ENCODE measurements at places on chromosomes 12 and 14.
A peak's percentile ranks its signal among the peaks of the same experiment; 100 is the strongest.

GRCh38 chr12:104643093-104643818 lies 186.5 kb downstream of the CHST11 start:
- DNase-seq = no peak

DNA sequence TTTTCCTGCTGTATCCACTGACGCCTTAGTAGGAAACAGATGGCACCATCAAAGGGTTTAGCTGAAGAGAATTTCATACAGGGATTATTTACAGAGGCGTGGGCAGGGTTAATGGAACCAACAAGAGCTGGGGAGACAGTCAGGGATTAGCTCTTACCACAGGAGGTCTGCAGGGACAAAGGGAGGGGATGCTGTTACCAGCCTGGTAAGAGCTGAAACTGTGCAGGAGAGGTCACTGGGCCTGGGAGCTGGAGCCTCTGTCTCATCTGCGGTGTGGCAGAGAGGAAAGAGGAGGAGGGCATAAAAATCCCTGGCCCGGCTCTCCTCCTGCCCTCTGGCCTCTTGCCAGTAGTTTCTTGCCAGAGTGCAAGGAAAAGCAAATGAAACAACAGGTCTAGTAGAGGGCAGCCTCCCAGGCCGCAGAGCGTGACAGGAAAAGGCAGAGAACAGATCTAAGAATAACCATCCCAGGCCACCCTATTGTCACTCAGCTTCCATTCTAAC lies 18.9 kb upstream of the POC1B start:
- DNase-seq = peak; percentile 90

GRCh38 chr12:6724409-6724797 lies 557 bp downstream of the COPS7A start:
- peak; percentile 16 for DNase-seq

DNA sequence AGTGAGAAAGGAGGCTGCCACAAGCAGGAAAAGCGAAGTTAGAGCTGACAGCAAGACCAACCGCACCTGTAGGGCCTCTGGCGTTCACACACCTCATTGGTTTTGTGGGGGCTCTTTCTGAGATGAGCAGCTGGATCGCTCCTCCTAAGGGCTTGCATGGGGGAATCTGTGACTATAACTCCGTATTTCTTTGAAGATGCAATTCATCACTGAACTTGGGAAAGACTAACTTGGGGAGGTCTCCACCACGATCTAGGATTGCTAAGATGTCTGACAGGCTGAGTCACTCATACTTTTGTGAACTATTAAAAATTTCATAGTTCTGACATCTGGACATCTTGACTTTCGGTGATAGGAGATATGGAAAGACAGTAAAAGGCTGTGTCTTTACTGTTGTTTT lies 173.6 kb downstream of the ETV6 start:
- DNase-seq = peak; percentile 19

DNA sequence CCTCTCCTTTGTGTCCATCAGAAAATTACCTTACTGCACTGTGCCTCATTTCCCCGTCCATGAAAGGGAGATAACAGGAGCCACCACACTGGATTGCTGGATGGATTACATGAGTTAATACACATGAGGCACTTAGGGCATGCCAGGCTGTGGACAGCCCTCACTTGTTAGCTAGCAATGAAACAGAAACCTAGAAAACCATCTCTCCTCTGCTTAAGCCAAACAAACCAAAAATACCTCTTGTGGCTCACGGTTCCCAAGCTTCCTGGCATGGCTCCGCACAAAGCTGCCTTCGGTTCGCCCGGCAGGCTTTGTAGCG lies 660 bp upstream of the HCFC2 start:
- DNase-seq = peak; percentile 46

DNA sequence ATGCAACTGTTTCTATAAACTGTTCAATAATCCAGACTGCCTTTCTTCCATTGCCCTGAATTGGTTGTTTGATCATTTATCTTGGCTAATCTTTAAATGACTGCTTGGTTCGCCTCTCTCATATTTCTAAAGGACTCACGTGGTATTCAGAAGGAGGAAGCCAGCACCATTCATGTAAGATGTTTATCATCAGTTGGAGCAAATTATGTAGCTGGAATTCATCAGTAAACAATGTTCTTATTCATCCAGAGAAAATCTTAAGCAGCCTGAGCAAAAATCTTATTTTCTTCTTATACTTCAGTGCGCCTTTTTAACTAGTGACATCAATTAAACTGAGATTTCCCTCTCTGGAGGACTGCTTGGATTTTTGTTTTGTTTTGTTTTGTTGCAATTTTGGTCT lies 538.7 kb upstream of the TMEM132C start:
- DNase-seq = no peak

DNA sequence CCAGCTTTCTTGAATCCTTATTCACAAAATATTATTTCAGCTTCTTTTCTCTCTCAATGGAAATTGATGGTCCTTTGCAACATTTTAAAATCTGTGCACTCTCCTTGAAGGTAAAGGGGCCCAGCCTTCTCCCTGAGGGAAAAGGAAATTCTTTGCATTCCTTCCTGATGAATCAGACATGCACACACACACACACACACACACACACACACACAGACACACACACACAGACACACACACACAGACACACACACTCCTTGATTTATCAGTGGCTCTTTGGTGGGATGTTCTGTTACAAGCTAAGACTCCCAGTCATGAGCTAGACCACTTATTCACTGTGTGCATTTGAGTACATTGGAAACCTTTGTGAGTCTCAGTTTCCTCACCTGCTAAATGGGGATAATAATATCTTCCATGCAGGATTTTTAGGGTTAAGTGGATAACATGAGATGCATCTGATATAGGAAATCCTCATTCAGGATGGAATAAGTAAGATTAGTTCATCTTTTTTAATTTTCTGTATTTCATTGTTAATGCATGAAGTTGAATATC lies 45.1 kb upstream of the HMGA2 start:
- peak; percentile 71 for DNase-seq

DNA sequence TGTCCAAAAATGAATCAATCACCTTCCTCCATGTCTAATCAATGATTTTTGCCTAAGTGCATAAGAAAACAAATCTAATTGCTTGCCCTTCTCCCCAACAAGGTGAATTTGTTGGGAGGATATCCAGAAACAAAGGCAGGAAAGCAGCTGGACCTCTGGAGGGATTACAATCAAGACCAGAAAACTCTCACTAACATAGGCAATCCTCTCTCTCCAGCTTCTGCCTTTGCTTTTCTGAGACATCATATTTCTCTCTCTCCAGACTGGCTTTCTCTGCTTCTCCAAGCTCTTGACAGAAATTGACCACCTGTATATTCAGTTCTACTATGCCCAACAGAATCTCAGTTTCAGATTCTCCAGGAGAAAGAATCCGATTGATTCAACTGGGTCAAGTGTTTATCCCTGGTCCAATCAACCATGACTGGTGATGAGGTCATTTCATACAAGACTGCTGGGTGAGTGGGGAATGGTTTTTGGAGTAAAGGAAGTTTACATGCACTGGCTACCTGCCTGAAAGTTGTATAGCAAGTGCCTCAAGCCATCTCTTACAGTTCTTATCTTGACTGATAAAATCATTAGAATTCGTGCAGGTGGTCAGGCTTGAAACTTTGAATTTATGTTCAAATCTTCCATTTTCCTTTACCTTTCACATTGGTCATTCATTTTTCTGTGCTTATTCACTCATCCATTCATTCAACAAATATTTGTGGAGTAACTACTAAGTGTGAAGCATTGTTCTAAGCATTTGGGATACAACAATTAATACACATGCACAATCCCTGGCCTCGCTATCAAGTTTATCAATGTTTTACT lies 22.2 kb upstream of the CFAP54 start:
- DNase-seq = peak; percentile 93

GRCh38 chr14:68539241-68539737 lies 253.6 kb downstream of the ZFP36L1 start:
- DNase-seq = no peak

DNA sequence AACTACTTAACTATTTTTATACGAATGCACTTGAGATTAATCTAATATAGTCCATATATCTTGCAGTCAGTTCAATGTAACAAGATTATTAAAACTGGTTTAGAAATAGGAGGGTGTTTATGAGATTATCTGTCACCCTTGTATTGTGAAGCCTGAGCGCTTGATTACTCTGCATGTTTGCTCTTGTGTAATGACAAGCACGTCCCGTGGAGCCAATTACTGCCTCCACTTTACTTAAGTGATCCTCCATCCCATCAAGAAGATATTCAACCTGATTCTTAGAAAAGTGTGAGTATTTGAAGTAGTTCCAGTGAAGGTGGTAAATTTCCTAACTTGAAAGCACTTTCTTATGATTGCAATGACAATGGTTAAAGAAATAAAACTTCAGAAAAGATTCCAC lies 415.2 kb upstream of the GARIN6 start:
- no peak for DNase-seq

GRCh38 chr14:23094666-23095195 lies at the start of gene ACIN1:
ACIN1 (minus strand) TSS chr14:23095136; CDS start chr14:23095112, 24 bp downstream.
- peak; percentile 79 for DNase-seq

- DNase-seq = no peak
These were observed 88.7 kb downstream of the RIC8B start for GRCh38 chr12:106863189-106863588.

GRCh38 chr12:71551529-71551928 lies 111.9 kb downstream of the LGR5 start:
- peak; percentile 51 for DNase-seq

DNA sequence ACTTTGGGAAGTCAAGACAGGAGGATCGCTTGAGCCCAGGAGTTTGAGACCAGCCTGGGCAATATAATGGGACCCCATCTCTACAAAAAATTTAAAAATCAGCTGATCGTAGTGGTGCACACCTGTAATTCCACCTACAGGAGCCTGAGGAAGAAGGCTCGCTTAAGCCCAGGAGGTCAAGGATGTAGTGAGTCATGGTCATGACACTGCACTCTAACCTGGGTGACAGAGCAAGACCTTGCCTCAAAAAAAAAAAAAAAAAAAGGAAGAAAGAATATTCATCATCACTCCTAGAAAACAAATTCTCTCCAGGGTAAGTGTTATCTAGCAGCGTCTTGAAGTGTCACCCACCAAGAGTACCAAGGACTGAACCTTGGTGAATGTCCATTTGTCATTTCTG lies 34.2 kb upstream of the PLXNC1 start:
- no peak for DNase-seq

DNA sequence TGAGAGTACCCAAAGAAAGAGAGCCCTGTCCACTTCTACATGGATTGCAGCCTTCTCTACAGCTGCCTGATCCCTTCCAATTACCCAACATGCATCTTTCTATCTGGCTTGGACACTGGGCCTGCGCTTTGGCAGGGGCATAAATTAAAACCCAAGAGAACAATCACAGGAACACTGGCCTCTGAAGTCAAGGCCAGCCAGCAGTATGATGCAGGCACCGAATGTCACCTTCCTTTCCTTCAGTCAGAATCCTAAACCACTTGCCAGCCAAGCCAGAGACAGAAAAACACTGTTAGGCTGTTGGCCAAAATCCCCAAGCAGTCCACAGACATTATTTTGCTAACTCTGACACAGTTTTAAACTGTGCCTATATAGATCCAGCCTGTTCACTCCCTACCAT lies 113.7 kb downstream of the DUSP6 start:
- DNase-seq = no peak

DNA sequence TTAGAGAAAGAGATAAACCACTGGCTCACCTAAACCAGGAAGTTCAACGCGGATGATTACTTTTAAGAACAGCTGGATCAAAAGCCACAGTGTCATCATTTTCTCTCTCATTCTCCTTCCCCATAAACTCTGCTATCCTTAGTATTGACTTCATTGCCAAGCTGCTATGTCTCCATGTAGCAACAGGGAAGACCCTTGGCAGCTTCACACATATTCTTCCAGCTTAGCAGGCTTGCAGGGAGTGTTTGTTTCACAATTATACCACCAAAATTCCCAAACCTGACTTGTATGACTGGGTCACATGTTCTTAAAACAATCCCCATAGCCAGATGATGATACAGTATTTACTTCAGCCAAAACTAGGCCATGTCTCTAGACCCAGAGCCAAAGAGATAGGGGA lies 235.5 kb downstream of the PAWR start:
- DNase-seq = peak; percentile 51

DNA sequence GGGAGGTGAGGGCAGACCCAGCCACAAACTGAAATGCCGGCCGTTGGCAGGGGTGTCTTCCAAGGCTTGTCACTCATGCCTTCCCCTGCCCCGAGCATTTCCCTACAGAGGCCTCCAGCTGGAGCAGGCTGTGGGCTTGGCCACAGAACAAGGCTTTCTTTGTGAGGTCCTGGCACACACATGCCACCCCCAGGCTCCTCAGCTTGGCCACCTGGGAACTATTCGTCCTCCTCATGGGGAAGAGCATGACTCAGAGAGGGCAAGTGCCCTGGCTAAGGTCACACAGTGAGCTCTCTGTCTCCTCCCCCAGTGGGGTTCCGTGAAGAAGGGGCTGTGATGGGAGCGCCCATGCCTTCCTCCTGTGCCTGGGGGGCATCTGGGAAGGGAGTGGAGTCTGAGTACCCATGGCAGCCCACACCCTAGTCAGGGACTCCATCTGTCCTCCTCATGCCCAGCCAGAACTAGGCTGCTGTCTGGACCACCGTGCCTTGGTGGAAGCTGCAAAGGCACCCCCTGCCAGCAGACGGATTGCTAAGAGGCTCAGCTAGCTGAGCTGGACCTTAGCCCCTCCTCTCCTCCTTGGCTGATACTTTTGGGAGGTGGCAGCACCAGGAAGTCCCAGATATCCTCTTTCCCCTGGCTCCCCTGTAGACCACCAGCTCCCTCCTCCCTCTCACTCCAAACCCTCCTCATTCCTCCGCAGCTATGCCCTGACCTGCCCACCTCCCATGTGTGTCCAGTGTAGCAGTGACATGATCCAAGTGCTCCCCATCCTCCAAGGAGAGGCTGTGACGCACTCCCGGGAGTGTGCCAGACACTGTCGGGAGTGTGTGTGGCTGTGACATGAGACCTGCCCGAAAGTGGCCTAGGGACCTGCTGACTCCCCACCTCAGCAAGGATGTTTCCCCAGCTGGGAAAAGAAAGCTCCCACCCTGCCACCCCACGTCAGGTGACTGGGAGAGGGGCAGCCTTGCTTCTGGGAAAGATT lies 21.4 kb downstream of the ABCB9 start:
- DNase-seq = peak; percentile 83

DNA sequence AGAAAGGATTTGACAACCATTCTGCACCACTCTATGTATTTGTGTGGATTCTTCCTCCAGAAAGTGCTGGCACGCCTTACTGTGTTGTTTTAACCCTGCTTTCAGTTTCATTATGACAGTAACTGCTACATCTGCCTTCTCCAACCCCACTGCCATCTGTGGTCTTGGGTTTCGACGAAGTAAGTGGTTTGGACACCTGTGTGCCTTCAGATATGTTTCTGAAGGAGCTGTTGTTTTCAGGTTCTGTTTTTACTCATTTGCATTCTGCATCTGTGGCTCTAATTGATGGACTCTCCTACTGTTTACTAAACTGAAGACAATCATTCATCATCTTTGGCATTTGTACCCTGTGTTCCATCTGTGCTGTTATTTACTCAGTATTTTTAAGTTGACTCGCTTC lies 4.1 kb downstream of the TSHR start:
- DNase-seq = no peak
